Activated T-helper 1 cell treated with anti-CD3 and anti-CD28 coated beads, Interleukin-12 subunit alpha, Interleukin-12 subunit beta, Interleukin-2, Interleukin-4 antibody, amounts not matched to agents 30 ng/mL and 10 ng/mL and 1 ng/mL, durations not matched to agents 14 hours and 24 hours and 36 hours (primary cell): ENCODE measurements at places on chromosomes 2 and 18. TPM values are rescaled to one million over a fixed set of nuclear protein-coding genes. Genes with fewer than 3 reads are reported as not detected.

LAMA3 gene
- total RNA-seq: not detected in 2 replicates

GCKR gene
- total RNA-seq: not detected in 2 replicates

POTEI gene
- total RNA-seq: not detected in 2 replicates

SMC6 gene
- 27.8 and 31.0 TPM in 2 replicates for total RNA-seq
